T-helper 2 cell treated with Interferon-gamma antibody and Interleukin-4, amounts not matched to agents 5 μg/mL and 100 μg/mL, for 36 hours (primary cell): ENCODE measurements at places on chromosomes 3 and 15.

GRCh38 chr3:144553301-144553700 is 581.7 kb downstream of the DIPK2A start:
- DNase-seq: no peak
- no peak overlapping the region for H3K4me3 ChIP-seq
- no peaks in the 10 kb centered on the region for H3K36me3 ChIP-seq

DNA sequence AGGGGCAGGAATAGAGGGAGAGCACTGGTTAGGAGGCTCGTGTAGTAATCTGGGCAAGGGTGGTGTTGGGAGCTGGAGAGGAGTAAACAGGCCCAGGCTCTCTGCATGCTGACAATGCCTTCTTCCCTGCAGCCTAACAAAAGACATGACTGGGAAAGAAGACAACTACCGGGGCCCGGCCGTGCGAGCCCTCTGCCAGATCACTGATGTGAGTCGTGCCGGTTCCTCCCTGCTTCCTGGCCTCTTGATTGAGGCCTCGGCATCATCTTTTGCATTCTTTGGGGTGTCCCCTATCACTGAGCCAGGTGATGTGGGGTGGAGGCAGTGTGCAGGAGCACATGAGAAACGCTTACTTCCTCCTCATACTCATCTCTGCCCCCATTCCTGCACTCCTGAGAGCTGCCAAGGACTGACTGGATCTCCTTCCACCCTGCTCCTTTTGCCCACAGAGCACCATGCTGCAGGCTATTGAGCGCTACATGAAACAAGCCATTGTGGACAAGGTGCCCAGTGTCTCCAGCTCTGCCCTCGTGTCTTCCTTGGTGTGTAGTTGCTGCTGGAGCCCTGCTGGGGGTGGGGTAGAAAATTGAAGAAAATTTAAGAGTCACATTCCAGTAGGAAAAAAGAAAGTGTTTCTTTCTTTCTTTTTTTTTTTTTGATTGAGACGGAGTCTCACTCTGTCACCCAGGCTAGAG is 5.3 kb downstream of the COPG1 start:
- H3K27ac ChIP-seq: no peak overlapping the region
- H3K4me3 ChIP-seq: no peak overlapping the region
- no peaks in the 10 kb centered on the region for H3K27me3 ChIP-seq
- DNase-seq: no peak
- peaks cover 71% of the 10 kb centered on the region for H3K36me3 ChIP-seq

- no peak overlapping the region for H3K27ac ChIP-seq
- no peak for DNase-seq
- no peaks in the 10 kb centered on the region for H3K36me3 ChIP-seq
- H3K4me1 ChIP-seq: peaks cover 35% of the 10 kb centered on the region
These were observed 25.0 kb downstream of the CGGBP1 start for GRCh38 chr3:88033808-88034207.

- DNase-seq: no peak
- H3K4me3 ChIP-seq: no peak overlapping the region
- no peaks in the 10 kb centered on the region for H3K27me3 ChIP-seq
- peaks cover 2% of the 10 kb centered on the region for H3K4me1 ChIP-seq
- no peaks in the 10 kb centered on the region for H3K36me3 ChIP-seq
These were observed 265.9 kb downstream of the SHQ1 start for GRCh38 chr3:72582211-72582878.

DNA sequence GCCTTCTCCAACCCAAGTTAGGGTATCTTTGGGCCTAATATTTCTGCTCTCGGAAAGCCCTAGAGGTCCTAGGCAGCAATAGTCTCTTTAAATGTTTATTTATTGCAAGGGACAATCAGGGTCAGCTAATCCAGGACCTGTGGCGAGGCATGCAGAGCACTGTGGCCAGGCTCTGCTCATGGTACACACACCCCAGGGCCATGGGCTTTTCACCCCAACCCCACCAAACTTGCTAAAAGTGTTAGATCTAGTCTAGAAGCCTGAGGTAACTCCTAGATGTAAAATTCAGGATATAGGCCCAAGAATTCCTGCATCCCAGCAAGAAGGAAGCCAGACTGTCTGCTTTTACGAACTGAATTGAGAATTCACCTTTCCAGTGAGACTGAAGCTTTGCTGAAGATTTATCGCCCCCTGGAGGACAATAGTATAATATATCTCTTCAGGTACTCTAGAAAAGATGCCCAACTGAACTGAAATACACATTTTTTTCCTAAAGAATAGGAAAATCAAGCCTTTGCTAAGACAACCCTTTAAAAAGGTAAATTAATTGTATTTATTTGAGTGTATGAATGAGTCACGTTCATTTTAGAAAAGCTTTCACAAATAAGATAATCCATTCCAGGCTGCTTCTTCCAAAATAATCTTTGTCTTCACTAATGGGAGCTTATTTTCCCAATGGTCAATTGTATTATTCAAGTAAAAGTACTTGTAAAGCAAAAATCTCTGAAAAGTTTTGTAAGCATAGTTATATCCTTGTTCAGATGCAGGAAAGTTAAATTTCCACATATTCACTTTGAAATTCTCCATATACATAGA is 89.8 kb downstream of the LRRC3B start:
- DNase-seq: no peak
- no peaks in the 10 kb centered on the region for H3K4me1 ChIP-seq
- no peak overlapping the region for H3K27ac ChIP-seq
- H3K4me3 ChIP-seq: no peak overlapping the region

GRCh38 chr3:194328942-194329582 is 22.1 kb downstream of the CPN2 start:
- no peak for DNase-seq
- no peaks in the 10 kb centered on the region for H3K36me3 ChIP-seq
- peaks cover 2% of the 10 kb centered on the region for H3K4me1 ChIP-seq

GRCh38 chr3:45966950-45967640 is 23.8 kb downstream of the CXCR6 start:
- peaks cover 81% of the 10 kb centered on the region for H3K36me3 ChIP-seq
- H3K4me3 ChIP-seq: no peak overlapping the region
- H3K27me3 ChIP-seq: no peaks in the 10 kb centered on the region
- no peak for DNase-seq

- peaks cover 20% of the 10 kb centered on the region for H3K4me1 ChIP-seq
- DNase-seq: no peak
- no peaks in the 10 kb centered on the region for H3K27me3 ChIP-seq
- H3K27ac ChIP-seq: no peak overlapping the region
These were observed 5.1 kb downstream of the ABHD5 start for GRCh38 chr3:43695863-43696262.

GRCh38 chr3:45894015-45894414 is 7.7 kb downstream of the CCR9 start:
- H3K4me3 ChIP-seq: no peak overlapping the region
- peaks cover 77% of the 10 kb centered on the region for H3K27me3 ChIP-seq
- no peak for DNase-seq
- peaks cover 3% of the 10 kb centered on the region for H3K36me3 ChIP-seq
- H3K4me1 ChIP-seq: peaks cover 7% of the 10 kb centered on the region

DNA sequence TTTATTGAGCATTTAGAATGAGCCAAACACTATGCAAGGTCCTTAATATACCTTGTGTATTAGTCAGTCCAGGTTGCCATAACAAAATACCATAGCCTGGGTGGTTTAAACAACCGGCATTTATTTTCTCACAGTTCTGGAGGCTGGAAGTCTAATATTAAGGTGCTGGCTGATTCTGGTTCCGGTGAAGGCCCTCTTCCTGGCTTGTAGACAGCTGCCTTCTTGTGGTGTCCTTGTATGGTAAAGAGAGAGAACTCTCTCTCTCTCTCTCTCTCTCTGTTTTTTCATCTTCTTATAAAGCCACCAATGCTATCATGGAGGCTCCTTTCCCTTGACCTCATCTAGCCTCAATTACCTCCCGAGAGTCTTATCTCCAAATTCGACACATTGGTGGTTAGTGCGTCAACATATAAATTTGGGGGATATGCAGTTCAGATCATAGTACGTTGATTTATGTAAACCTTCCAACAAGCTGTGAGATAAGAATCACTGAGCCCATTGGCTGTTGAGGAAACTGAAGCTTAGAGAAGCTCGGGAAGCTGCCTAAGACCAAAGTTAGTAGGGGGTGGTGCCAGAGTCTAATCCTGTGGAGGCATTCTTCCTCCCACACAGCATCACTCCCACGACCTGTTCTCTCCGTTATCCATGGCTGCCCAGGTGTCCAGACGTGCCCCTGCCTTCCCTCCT is 298.0 kb upstream of the PROK2 start:
- H3K27me3 ChIP-seq: no peaks in the 10 kb centered on the region
- no peak overlapping the region for H3K4me3 ChIP-seq
- no peak overlapping the region for H3K27ac ChIP-seq
- peaks cover 19% of the 10 kb centered on the region for H3K4me1 ChIP-seq

DNA sequence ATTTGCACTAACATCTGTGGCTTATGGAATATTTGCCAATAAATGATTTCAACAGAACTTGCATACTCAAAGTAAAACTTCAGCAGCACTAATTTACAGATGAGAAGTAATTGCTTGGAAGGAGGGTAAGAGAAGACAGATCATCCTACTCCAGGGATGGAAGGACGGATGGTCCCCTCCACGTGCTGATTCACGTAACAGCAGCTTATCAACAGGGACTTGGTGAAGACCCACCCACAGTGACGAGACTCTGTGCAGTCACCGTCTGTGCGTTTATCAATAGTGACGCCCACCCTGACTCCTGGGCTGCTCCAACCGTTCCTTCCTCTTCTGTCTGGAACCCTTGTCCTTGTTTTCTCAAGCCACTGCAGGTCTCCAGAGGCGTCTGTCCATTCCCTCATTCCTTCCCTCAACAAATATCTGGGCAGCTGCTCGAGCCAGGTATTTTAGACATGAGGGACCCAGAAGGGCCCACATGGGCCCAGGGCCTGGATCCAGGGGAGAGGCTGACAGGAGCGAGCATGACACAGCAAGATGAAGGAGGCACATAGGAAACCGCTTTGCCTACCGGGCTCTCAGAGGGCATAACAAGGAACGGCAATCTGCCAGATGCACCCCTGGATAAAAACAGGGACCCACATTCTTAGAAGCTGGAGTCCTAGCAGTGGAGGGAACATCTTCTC is 33.3 kb downstream of the PCSK6 start:
- no peak for DNase-seq
- no peak overlapping the region for H3K27ac ChIP-seq
- H3K36me3 ChIP-seq: no peaks in the 10 kb centered on the region
- H3K4me1 ChIP-seq: peaks cover 20% of the 10 kb centered on the region
- no peaks in the 10 kb centered on the region for H3K27me3 ChIP-seq

DNA sequence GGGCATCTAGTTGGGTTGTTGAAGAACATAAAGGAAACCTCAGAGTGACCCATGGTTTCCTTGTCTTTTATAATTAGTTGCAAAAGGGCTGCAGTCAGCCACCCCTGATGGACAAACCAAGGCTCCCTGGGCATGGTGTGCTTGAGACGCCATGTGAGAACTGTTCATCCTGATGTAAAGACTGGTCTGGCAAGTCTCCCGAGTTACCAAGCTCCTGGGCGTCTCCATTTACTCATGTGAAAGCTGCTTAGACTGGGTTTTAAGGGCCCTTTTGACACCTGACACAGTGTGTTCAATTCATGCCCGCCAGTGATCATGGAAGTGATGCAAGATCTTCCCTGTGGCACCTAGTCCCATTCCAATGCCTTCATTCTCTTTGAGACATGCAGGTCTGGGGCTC is 49.4 kb downstream of the GRK7 start:
- DNase-seq: no peak
- no peak overlapping the region for H3K4me3 ChIP-seq
- peaks cover 24% of the 10 kb centered on the region for H3K27me3 ChIP-seq
- peaks cover 2% of the 10 kb centered on the region for H3K4me1 ChIP-seq
- H3K27ac ChIP-seq: no peak overlapping the region

DNA sequence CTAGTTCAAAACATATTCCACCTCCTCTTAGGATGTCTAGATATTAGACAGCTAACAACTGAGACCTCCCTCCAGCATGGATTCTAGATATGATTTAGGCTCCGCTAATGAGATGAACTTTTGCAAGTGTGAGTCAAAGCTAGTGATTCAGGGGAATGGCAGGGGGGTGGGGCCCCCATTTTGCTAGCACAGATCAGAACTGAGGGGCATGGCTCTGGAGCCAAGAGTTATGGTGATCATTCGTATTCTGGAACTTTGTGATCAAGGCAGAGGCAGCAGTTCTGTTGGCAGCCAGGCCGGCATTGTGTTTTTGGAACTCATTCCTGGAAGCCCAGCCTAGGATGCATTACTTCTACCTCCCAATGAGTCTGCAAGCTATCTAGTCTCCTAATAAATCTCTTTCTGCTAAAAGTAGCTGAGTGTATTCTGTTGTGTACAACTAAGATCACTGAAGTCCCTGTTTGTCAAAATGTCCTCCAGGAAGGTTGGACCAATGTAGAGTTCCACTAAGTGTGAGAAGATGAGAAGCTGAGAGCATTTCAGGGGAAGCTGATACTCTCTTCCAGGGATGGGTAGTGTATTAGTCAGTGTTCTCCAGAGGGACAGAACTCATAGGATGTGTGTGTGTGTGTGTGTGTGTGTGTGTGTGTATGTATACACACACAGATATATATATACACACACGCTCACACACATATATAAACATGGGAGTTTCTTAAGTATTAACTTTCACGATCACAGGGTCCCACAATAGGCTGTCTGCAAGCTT is 312.7 kb downstream of the TLE3 start:
- peaks cover 39% of the 10 kb centered on the region for H3K27me3 ChIP-seq
- no peak overlapping the region for H3K4me3 ChIP-seq
- DNase-seq: no peak
- no peaks in the 10 kb centered on the region for H3K36me3 ChIP-seq
- H3K4me1 ChIP-seq: peaks cover 17% of the 10 kb centered on the region

GRCh38 chr3:63946753-63947152 is 34.6 kb upstream of the SCAANT1 start:
- DNase-seq: no peak
- peaks cover 53% of the 10 kb centered on the region for H3K4me1 ChIP-seq
- peaks cover 22% of the 10 kb centered on the region for H3K36me3 ChIP-seq

DNA sequence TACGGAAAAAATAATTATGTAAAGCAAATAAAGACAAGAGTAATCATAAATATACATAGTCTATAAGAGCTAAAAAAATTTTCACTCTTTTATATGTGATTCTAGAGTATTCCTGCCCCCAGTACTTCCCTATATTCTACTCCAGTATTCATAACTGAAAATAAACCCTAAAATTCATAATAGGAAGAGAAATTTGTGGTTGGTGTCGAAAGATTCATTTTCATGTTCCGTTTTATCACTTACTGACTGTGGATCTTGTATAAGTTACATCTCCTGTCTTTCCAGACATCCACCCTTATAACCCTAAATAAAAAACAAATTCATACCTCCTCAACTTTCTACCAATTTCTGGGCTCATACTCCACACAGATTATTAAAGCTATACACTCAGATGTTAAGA is 16.0 kb upstream of the MBNL1 start:
- H3K4me3 ChIP-seq: peak overlapping the region; percentile 19
- H3K27me3 ChIP-seq: no peaks in the 10 kb centered on the region
- peaks cover 40% of the 10 kb centered on the region for H3K36me3 ChIP-seq
